ENCODE measurements at places on chromosomes 12 and 14.

- no peak for DNase-seq
Measured at GRCh38 chr14:87992346-87992717, 650 bp downstream of the GALC start.

DNA sequence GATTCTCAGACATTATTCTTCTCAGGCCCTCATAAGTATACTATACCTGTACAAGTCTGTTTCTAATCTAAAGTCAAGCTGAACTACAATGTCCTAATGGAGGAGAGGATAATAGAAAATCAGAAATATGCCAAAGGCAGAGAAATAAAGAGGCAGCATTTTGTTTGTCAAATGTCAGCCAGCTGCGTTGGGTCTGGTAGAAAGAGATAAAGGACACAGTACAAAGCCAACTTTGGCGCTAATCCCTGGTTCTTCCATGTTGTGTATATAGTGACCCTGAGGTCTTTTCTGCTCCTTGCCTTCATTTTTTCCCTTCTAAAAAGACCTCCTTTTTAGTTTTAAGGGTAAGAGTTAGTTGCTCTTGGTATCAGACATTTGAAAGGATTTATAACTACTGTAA, 103.1 kb downstream of the PRICKLE1 start:
- no peak for DNase-seq

GRCh38 chr14:63891148-63891975, 38.6 kb downstream of the SYNE2 start:
- no peak for DNase-seq

GRCh38 chr14:92917041-92917940, 5.7 kb upstream of the CHGA start:
- no peak for DNase-seq

DNA sequence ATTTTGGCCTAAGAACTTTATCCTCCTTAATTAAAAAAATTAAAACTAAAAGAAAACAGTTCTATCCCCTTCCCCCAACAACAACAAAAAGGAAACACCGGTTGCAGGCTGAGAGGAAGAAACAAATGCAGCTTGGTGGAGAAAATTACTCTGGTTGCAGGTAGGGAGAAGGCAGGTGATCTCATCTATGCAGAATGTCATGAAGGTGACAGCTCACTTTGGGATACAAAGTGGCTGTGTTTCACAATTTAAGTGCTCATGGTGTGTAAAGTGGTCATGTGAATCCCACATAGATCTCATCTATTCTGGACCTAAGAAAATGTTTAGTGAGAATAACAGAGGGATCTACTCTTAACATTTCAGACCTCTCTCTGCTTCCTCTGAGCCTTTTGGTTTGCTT, 219.7 kb upstream of the PKP2 start:
- no peak for DNase-seq

DNA sequence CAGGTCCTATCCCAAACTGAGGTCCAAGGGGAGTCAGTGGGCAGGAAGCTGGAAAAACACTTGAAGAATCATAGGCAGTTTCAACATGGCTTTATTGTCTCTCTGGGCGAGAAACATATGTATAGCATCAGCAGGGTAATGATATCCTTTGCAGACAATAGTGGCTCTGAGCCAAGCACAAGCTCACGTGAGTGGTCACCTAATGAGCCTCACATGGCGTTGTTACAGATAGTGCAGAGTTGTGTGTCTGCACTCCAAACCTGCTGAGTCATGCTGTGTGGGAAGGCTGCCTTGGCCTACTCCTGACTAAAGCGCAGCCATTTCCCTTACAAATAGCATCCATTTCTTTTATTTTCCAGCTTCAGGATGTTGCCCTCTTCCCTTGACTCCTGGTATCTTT, 105.2 kb upstream of the SYT1 start:
- no peak for DNase-seq

- no peak for DNase-seq
Measured at GRCh38 chr14:50978529-50978871, 34.2 kb upstream of the PYGL start.

GRCh38 chr12:124480469-124481256, 86.7 kb downstream of the NCOR2 start:
- DNase-seq, result peak; percentile 81

GRCh38 chr14:54788701-54789100, 113.9 kb downstream of the GCH1 start:
- DNase-seq, result no peak

GRCh38 chr14:65054471-65055085, 47.7 kb downstream of the MAX start:
- DNase-seq, result no peak

DNA sequence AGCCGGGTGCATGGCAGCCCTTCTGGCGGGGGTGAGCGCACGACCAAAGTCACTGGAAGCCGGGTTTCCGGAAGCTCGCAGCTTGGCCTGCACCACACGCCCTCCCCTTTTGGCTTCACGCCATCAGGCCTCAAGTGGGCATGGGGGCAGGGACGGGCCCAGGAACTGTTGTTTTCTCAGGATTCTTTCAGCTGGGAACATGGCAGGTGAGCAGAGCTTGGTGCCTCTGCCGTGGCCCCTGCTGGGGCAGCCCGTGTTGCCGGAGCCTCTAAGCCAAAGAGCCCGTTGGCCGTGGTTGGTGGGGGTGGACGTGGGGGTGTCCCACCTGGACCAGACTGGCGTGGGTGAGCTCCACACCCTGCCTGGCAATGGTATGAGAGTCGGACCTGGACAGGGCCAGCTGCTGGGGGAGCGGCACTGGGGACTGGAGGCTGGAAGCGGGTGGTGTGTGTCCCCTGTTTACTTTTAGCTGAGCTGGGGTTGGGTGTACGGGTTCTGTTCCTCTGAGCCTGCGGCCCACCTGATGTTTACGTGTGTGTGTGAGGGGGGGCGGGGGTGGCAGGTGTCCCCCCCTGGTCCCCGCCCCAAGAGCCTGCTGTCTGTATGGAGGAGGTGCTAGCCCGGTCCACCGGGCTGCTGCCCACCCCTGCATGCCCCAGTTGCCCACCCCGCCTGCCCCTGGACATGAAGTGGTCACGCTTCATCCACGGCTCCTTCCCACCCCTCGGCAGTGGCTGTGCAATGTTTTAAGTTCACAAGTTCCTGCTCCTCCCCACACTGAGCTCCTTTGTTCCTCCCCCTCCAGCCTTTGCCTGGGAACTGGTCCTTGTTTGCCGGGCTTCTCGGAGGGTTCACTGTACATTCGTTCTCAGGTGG, 28.7 kb upstream of the PLD4 start:
- no peak for DNase-seq

DNA sequence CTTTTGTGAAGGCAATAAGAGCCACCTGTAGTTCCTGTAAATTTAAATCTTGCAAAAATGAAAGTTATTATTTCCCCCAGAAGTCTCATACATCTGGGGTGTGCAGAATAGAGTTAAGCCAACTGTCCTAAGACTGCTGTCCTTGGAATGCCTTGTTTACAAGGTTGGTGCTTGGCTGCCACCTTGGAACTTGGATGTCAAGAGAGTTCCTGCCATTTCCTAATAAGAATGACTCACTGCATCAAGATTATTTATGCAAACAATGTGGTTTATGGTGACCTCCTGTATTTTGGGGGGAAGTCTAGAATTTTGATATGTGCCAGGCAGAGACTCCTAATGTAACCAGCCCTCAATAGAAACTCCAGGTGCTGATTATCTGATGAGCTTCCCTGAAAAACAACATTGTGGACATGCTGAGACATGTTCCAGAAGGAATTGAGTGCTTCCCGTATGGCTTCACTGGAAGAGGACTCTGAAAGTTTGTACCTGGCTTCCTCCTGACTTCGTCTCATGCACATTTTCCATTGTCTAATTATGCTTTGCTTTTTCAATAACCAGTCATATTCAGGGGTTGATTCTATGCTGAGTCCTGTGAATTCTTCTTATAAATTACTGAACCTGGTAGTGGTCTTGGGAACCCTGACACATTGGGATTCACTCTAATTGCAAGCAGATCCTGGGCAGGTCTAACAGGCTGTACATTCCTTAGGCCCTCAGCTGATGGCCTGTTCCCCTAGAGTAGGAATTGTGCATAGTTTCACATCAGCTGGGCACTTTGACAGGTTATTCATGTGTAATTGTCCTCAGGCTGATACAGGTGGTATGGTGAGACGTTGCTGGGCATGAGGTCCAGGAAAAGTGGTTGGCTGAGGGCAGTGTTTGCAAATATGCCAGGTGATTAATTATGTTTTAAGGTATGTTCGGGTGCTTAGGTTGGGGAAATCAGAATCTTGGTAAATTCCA, 1370.7 kb upstream of the TMEM132C start:
- no peak for DNase-seq

DNA sequence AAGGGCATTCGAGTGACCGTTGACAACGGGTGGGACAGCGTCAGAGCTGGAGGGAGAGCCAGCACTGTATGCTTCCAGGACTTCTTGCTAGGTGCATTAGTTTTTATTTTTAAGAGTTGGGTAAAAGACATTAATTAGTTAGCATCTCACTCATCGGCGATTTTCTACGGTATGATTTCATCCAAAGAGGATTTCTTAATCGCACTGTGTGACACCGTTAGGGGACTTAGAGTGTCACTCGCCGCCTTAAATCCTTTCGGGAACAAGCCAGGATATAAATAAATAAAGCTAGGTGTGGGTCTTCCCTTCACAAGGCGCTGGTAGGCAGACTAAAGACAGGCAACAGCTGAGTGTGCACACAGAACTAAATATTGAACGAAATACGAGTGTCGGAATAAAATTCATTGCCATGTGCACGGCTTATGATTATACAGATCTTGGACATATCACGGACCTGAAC, 869 bp upstream of the NOVA1 start:
- no peak for DNase-seq

DNA sequence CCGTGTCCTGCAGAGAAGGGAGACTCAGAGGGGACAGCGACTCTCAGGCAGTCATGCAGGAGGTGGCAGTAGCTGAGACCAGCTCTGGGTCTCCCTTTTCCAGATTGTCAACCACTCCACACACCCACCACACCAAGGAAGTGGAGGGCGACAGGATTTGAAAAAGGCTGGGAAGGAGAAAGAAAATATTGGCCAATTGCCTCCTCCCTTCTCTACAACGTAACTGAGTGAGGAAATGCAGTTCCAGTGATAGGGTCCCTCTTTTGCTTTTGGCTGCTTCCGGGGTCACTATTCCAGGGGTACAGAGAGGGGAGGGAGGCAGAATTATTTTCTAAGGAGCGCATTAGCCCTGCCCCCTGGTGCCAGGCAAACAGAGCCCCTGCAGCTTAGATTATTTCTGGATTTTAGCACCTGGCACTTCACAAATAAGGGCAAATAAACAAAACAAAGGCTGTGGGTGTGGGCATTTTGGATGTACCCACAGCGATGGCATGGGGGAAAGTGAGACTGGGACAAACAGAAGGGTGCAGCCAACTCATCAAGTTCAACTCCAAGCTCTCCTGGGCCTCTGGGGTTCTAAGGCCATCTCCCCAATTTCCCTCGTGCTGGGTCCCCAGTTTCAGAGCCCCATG, 20.4 kb downstream of the ASB2 start:
- no peak for DNase-seq

- DNase-seq, result no peak
Measured at GRCh38 chr12:88145567-88146505, 3.7 kb downstream of the TMTC3 start.

DNA sequence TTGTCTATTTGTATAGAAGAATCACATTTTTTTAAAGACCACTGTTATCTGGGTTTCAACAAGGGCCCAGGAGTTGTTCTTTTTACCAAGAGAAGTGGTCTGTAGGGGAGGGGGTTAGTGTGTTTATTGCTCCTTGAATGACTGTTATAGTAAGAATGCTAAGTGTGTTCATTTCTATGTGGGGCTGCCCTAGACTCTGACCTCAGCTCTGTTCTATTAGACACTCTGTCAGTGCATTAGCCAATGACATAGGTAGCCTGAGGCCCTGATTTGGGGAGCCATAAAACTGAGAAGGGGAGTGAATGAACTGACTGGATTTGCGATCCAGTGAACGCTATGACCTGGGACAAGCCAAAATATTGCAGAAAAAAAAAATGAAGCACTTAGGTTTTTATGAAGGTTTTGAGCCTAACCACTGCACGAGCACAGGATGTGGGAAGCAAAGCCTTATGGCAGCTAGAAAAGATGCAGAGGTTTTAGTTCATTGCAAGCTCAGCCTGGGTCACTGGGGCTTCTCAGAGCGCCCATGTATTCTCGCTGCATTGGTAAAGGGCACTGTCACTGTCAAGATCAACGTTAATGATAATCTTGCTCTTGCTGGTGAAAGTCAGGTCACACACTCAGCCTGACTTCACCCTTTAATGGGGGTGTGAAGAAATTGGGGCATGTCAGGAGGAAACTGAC, 63.8 kb downstream of the PRKCH start:
- DNase-seq, result no peak

DNA sequence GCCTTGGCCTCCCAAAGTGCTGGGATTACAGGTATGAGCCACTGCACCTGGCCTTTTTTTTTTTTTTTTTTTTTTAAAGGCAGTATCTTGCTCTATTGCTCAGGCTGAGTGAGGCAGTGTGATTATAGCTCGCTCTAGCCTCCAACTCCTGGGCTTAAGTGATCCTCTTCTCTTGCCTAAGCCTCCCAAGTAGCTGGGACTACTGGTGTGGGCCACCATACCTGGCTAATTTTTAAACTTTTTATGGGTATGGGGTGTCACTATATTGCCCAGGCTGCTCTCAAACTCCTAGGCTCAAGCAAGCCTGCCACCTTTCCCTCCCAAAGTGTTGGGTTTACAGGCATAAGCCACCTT, 58.6 kb downstream of the DIP2B start:
- DNase-seq, result no peak

DNA sequence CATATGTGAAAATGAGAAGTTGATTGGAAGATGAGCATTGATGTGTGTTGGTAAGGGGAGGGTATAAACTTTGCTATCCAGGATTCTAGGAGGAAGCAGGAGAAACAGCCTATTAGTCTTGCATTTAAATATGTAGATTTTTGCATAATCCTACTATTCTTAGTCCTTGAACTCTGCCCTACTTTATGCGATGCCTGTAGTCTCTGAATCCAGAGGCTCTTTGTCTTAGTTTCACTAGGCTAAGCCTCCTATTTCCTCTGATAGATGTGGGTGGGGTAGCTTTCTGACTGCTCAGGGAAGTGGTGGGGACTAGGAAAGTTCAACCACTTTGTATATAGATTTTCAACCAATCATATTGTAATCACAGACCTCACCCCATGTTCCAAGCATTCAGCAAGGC, 49.5 kb upstream of the KCNC2 start:
- DNase-seq, result no peak

DNA sequence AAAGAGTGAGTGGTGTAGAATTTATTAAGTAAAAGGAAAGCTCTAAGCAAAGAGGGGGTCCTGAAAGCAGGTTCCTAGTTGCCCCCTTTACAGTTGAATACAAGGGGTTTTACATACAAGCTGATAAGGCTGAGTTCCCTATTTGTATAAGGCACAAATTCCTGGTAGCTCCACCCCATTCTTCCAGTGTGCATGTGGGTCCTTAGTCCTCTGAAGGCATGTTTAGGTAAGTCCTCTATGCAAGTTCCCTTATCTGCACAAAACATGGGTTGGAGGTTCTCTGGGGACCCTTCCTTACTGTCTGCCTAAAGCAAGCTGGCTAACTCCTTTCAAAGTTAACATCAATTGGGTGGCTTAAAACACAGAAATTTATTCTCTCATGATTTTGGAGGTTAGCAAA, 2.9 kb upstream of the FAR2 start:
- no peak for DNase-seq
